Ovary (tissue), 10 donors: ENCODE measurements at places on chromosomes 11 and 22.

DNA sequence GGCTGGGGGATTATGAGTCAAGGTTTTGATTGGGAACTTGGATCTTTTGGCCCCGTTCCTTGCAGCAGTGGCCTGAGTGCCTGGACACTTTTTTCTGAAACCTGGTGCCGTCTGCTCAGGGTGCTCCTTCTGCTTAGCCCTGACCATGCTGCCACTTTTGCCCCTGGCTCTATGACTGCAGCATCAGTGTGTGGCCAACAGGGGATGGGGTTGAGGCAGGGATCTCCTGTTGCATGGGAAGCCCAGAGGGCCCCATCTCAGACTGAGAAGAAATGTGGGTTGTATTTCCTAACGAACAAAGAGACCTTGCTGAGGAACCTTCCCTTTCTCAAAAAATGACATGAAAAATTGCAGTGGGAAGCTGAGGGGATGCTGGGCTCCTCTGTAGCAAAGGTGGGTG, 18.7 kb downstream of the POU2F3 start:
- no peak for DNase-seq

GRCh38 chr11:119941171-119941570, 196.7 kb downstream of the TRIM29 start:
- DNase-seq: no peak

- no peak for DNase-seq
Measured at GRCh38 chr22:32754413-32755041, 47.0 kb upstream of the TIMP3 start.

- DNase-seq: peak; percentile 92
Measured at GRCh38 chr11:10304495-10305261, at the start of gene ADM. Gene ADM, plus strand, starts transcription at chr11:10305073. Its CDS starts 628 bp downstream, at chr11:10305701.

DNA sequence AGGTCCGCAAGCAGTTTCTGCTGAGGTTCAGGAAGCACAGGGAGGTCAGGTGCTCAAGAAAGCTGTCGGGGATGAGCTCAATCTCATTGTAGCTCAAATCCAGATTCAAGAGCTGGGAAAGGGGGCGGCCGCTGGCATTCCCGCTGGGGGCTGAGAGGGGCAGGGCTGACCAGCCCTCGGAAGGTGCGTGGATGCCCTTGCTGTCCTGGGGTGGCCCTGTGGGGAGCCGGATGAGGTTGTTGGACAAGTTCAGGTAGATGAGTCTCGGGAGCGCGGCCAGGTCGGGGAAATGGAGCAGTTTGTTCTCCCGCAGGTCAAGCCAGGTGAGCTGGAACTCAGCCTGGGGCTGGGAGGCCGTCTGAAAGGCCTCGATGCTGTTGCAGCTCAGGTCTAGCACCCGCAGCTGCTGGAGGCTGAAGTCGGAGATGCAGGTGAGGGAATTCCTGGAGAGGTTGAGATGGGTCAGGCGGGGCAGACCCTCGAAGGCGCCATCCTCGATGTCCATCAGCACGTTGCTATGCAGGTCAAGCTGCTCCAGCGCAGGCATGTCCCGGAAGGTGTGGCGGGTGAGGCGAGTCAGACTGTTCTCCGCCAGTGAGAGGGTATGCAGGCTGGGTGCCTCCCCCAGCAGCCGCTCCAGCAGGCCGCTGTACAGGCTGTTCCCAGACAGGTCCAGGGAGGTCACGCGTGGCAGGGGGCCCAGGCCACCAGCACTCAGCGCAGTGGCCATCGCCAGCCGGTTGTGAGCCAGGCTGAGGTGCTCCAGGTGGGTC, 9.8 kb downstream of the LRRC32 start:
- DNase-seq: peak; percentile 33

- no peak for DNase-seq
Measured at GRCh38 chr11:19813158-19813879, 100.7 kb downstream of the NAV2 start.

DNA sequence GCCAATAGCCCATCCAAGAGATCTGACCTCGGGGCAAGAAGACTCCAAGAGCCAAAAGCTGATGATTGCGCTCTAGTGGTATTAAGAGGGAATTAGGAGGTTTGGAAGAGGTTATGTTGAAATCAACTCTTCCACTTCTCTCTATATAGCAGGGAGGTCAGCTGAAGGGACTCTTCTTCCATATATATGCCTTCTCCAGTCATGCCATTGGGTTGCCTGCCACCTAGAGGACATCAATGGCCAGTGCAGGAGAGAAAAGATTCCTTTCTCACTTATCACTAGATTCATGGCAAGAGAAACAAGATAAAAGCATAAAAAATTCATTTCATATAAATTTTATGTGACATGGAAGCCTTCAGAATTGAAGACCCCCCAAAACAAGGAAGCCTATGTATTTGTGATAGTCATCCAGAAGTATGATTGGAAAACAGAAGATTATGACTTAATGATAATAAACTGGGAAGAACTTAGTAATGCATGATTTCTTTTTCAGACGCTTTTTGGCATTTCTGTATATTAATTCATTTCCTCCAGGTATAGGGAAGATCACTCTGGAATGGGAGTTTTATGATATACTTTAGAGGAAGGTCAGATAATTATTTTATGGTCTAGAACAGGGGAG, 435.1 kb upstream of the DDI1 start:
- DNase-seq: no peak

- DNase-seq: no peak
Measured at GRCh38 chr11:66820381-66820780, 22.9 kb upstream of the RCE1 start.

- DNase-seq: no peak
Measured at GRCh38 chr11:25943777-25944661, 387.9 kb upstream of the ANO3 start.

- DNase-seq: no peak
Measured at GRCh38 chr11:44573333-44573732, 7.9 kb downstream of the CD82 start.

GRCh38 chr22:30047364-30047738, 32.9 kb upstream of the HORMAD2 start:
- DNase-seq: no peak

DNA sequence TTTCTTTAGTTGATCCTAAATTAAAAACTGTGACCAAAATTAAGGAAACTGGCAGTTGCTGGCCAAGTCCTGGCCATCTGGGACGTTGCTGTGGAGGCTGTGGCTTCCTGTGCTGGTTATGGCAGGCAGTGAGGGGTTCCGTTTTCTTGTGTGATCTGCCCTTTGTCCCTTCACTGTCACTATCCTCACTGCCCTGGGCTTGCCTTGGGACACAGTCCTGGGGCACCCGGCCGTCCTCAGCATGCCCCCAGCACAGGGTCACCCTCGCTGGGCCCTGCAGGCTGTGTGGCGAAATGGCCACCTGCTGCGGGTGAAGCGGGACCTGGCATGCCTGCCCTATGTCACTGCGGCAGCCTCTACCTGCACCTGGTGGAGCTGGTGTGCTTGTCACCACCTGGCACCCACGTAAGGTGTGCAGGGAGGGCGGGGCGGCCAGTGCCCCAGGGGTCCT, 52.5 kb upstream of the SLC22A12 start:
- DNase-seq: no peak

- no peak for DNase-seq
Measured at GRCh38 chr22:20009018-20009491, 7.6 kb downstream of the ARVCF start.

- no peak for DNase-seq
Measured at GRCh38 chr22:44196731-44197131, 16.0 kb downstream of the PARVG start.

- no peak for DNase-seq
Measured at GRCh38 chr22:49380828-49381114, 446.9 kb downstream of the BRD1 start.

- DNase-seq: peak; percentile 53
Measured at GRCh38 chr22:47328550-47329243, 566.2 kb downstream of the TBC1D22A start.

DNA sequence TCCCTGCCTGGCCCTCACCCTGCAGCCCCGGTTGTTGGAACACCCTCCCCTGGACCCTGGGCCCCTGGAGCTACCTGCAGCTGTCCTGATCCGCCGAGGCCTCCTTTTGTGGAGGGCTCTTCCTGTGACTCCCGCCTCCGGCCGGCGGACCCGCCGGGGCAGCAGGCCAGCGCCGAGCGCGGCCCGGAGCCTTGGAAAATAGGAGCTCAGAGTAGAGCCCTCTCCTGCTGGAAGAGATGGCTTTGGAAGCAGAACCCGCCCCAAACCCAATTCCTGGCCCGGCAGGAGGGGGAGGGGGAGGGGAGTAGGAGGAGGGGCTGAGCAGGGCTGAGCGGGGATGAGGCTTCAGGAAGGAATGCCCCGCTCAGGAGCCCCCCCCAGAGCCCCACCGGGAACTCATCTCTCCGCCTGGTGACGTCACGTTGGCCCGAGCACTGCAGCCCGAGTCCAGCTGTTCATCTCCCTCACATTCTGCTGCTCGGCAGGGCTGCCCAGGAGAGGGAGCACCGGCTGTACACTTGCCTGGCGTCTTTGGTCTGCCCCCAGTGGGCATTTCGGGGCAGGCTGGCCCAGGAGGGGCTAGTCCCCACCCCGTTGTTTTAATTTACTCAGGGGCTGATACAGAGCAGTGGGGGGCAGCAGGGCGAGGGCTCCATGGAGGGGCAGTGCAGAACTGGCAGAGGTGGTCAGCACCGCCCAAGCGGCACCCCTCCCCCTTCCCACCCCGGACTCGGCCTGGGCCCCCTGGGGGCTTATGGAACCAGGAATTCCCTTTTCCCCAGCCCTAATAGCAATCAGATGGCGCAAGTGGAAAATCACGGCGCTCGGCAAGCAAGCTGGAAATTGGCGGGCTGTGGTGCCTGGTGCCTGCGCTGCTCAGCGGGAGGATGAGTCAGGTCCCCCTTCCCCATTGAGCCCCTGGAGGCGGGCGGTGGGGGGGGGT, at the start of gene MRGPRF:
MRGPRF (minus strand) TSS at position 238 of the 943 bp plus-strand sequence. CDS start 3,345 bp downstream, outside the sequence.
- peak; percentile 95 for DNase-seq

DNA sequence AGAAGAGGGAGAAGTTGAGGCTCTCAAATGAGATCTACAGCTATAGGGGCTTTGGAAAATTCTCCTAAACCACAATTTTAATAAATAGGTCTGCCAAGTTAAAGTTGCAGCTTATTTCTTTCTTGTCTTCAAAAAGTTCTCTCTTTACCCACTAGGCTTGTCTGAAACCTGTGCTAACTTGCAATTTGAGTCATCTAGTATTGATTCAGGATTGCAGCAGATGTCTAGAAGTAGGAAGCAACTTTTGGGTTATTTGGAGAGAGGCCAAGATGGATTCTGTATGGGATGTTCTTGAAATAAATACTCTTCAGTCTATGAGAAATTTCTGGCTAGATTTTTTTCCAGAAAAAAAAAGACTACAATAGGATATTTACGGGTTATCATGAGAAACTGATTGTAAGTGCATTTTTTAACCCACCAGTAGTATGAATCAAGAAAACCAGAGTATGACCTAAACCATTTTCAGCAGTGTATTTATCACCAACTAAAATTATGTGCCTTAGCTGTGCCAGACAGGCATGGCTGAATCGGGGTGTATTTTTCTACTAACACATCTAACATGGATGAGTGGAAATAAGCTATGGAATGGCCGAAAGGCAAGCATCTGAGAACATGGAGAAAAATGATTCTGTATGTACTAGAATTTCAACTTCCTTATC, 4.9 kb upstream of the RAB38 start:
- DNase-seq: no peak

GRCh38 chr11:118521892-118522311, 5.4 kb upstream of the TTC36 start:
- DNase-seq: peak; percentile 42

GRCh38 chr22:47460861-47461260, 698.4 kb downstream of the TBC1D22A start:
- no peak for DNase-seq

- DNase-seq: no peak
Measured at GRCh38 chr11:1307998-1308742, 1.3 kb downstream of the TOLLIP start.

GRCh38 chr11:34394771-34395300, 37.0 kb upstream of the ABTB2 start:
- no peak for DNase-seq

DNA sequence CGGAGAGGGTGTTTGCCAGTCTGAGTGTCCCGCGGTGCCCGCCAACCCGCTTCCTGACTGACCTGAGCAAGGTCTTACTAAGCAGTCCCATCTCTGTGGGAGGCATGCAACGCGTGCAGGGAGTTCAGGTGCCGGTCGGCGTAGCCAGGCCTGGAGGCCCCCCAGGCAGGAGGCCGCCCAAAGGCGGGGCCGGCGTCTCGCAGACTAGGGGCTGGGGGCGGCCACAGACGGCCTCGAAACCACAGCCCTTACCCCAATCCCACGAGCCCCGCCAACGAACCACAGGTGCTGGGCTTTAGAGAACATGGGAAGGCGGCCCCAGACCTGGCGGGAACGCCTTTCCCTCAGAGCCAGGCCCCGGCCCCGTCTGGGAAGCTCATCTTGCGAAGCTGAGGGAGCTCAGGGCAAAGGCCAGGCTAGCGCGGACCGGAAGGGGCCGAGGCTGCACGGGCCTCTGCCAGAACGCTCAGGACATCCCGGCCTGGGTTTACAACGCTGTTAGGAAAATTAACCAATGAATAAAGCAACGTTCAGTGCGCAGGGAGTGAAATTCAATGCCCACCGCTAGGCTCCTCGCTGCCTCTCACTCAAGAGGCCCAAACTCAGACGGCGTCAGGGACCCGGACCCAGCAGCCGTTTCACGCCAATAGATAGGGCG, 2.1 kb upstream of the MTFP1 start:
- DNase-seq: no peak

DNA sequence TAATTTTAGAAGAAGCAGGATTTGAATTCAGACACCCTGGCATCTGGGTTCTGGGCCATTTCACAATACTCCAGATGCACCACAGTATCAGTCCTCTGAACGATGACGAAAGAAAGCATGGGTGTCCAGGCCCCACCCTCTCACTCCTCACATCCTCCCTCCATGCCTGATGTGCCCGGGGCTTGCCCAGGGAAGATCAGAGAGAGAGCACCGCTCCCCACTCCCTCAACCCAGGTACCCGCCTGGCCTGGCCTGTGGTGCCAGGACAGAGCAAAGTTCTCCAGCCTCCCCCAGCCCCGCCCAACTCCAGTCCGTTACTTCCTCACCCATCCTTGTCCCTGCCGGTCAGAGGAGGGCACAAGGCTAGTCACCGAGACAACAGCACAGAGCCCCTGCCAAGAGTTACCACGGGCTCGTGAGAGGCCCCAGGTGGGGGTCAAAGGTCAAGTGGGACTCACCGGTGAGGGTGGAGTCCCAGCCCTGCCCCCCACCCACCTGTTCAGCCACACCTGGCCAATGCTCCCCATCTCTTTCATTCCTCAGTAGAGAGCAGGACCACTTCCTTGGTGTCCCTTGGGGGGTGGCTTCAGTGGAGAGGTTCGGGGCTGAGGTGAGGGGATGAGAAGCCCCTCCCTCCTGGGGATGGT, 8.1 kb downstream of the BCL9L start:
- DNase-seq: peak; percentile 70
